NCI-H1417 treated with DMSO at 0.1 percent for 48 hours (cell line): ENCODE measurements at places on chromosomes 4 and X.

GRCh38 chrX:2701600-2701999 is 10.5 kb downstream of the CD99 start:
- DNase-seq = no peak

DNA sequence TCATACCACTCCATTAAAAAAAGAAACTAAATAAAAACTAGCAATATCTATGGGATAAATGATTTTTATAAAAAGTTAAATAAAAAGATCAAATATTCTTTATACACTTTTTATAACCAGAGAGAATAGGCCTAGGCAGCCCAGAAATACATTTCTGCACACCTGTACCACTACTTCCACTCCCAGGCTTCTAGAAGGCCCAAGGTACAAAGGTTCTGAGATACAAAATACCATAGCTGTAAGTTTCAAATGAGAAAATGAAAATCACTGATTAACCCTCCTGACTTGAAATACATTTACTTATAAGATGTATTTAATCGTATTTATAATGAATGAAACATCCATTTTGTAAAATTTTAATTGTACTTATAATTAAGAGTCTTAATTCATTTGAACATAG is 226.5 kb upstream of the MAB21L2 start:
- no peak for DNase-seq

- DNase-seq = no peak
Measured at GRCh38 chrX:138928737-138929459, 217.4 kb upstream of the FGF13 start.

DNA sequence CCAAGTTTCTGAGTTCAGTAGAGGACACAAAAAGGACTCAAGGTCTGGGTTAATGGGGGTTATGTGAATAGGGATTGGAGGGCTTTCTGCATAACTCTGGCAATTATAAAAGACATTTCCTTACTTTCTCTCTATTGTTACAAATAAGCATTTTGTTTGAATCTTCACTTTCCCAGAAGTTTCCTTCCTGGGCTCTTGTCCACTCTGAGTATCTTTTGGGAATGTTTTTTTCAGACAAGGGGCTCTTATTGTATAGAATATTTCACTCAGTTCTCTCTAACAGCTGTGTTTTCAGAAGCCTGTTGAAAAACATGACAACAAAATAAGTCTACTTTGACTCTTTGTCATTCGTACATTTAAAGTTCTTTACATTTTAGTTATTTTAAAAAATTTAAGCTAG is 57.6 kb upstream of the MAP9 start:
- no peak for DNase-seq
